H1 (cell line): ENCODE measurements at places on chromosomes 12 and 14. TPM values are rescaled to one million over a fixed set of nuclear protein-coding genes. Genes with fewer than 3 reads are reported as not detected.

Gene DPPA3
- total RNA-seq = 1.2 and 1.6 TPM in 2 replicates

DNA sequence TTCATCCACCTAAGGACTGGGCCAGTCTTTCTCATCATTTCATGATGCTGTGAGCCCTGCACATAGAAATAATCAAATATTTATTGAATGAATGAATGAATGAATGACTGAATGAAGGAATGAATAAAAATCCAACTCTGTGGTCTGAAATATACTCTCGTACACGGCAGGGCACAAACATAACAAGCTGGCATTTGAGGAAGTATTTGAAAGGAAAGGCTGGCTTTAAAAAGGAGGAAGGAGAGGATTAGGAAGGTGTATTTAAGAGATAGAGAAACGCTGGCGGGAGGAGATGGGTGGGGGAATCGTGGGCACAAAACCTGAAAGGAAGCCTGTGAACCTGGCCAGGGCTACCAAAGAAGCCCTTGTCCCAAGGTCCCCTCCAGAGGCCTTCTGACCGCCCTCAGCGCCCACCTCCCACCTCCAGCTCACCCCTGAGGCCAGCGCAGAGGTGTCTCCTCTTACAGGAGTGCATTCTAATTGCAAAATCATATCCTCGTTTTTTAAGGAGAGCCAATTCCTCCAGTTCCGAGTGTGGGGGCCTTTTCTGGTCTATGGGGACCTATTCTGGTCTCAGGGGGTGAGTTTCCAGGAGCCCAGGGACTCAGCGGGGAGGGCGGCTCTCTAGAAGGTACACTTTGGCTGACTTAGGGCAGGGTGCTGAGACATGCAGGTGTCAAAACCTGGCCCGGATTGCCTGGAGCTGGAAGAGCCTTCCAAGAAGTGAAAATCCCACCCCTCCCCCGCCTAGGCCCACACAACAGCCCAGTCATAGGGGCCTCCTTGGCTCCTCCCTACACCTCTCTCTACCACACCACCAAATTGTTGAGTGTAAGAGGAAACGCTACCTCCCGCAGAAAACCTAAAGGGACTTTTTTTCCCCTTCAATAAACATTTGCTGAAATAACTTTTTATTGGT is 8.7 kb upstream of the JDP2 start:
- H3K36me3 ChIP-seq = no peaks in the 10 kb centered on the region
- H3K4me1 ChIP-seq = no peaks in the 10 kb centered on the region; the same call in none of the 2 replicates
- no peak overlapping the region for H3K27ac ChIP-seq
- DNase-seq = peak; percentile 79
- no peaks in the 10 kb centered on the region for H3K27me3 ChIP-seq
- H3K4me3 ChIP-seq = peak overlapping the region; percentile 54

- peak overlapping the region; percentile 92 for H3K4me3 ChIP-seq
- 0 out of 2 replicates have a peak overlapping the region, but pooled peaks have one; percentile 100 for H3K27ac ChIP-seq
- DNase-seq = no peak
- peaks cover 5% of the 10 kb centered on the region; the same call in 1 of the 2 replicates for H3K4me1 ChIP-seq
- H3K36me3 ChIP-seq = no peaks in the 10 kb centered on the region
Measured at GRCh38 chr12:12267742-12268200, 927 bp upstream of the LRP6 start.

DNA sequence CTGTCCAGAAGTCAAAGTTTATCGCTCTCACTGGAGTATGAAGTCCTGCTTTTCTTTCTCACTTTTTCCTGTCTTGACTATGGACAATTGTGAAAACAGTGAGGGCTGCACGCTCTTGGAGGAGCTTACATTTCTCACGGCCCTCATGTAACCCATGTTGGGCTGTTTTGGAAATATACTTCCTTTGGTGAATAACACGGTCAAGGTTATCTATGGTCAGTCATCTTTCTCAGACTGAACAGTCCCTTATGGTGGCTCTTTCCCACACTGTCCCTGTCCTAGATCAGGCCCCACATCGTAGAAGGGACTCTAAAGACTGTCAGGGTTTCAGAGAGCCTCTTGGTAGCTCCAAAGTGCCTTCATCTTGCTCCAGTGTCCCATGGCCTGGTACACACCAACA is 7.2 kb downstream of the CCDC92 start:
- no peak overlapping the region for H3K4me3 ChIP-seq
- H3K27ac ChIP-seq = no peak overlapping the region

DNA sequence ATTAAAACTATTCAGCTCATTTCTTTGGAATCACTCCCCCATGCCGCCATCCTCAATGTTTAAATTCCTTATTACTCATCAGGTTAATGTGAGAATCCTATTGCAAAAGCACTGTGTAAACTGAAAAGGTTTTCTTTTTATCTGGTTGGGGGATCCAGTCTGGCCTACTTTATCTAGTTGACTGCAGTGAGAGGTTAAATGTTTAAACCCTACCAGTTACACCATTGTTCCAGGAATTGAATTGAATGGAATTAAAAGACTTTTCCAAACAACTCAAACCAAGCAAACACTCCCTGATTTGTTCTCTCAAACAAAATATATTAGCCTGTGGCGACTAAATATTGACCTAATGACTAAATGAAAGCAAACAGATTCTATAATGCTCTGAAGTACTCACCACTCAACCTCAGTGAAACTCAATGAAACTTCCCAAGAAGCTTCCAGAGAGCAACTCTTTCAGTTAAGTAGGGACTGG is 100.5 kb downstream of the VEZT start:
- H3K36me3 ChIP-seq = no peaks in the 10 kb centered on the region
- H3K4me1 ChIP-seq = no peaks in the 10 kb centered on the region
- no peak overlapping the region for H3K4me3 ChIP-seq
- H3K27me3 ChIP-seq = no peaks in the 10 kb centered on the region

GRCh38 chr14:100149851-100150611 is 9.4 kb downstream of the DEGS2 start:
- no peak overlapping the region for H3K27ac ChIP-seq
- no peak overlapping the region for H3K4me3 ChIP-seq
- no peaks in the 10 kb centered on the region for H3K36me3 ChIP-seq
- DNase-seq = no peak
- no peaks in the 10 kb centered on the region for H3K27me3 ChIP-seq

GRCh38 chr12:24861766-24862540 is 86.9 kb downstream of the BCAT1 start:
- H3K27me3 ChIP-seq = no peaks in the 10 kb centered on the region
- H3K36me3 ChIP-seq = peaks cover 14% of the 10 kb centered on the region
- no peak overlapping the region for H3K27ac ChIP-seq
- no peaks in the 10 kb centered on the region for H3K4me1 ChIP-seq
- no peak overlapping the region for H3K4me3 ChIP-seq

DNA sequence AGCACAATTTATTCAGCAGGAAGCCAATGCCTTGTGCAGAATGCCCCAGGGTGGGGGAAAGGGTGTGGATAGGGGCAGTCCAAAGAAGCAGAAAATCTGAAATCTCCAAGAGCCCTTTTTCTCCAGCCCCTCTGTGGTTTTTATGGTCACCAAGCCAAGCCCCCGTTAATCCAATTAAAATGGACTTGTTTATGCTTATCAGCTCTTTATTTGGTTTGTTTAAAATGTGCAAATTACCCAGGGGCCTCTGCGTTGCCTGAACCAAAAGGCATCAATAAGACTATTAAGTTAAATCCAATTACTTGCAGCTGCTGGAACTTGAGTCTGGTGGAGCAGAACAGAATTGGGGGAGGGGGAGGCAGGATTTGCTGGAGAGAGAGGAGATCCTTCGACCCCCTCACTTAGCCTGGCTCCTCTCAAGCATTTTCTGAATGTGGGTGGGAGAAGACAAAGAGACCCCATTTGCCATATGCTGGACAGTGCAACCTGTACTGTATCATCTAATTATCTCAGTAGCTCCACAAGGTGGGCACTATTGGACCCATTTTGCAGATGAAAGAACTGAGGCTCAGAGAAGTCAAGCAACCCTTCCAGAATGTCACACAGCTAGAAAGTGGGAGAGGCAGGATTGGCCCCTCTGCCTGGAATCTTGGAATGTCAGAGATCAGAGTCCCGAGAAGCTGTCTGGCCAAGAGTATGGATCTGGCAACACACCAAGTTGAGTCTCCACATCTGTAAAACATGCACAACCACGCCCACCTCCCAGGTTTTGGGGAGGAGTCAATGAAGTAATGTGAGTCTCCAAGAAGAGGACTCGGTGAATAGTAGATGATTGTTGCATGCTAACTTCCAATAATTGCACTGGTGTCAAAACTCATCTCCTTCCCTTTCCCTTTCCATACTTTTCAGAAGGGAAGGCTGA is 66.9 kb downstream of the CMKLR1 start:
- H3K27ac ChIP-seq = no peak overlapping the region
- no peak overlapping the region for H3K4me3 ChIP-seq
- no peaks in the 10 kb centered on the region for H3K36me3 ChIP-seq
- DNase-seq = no peak

DNA sequence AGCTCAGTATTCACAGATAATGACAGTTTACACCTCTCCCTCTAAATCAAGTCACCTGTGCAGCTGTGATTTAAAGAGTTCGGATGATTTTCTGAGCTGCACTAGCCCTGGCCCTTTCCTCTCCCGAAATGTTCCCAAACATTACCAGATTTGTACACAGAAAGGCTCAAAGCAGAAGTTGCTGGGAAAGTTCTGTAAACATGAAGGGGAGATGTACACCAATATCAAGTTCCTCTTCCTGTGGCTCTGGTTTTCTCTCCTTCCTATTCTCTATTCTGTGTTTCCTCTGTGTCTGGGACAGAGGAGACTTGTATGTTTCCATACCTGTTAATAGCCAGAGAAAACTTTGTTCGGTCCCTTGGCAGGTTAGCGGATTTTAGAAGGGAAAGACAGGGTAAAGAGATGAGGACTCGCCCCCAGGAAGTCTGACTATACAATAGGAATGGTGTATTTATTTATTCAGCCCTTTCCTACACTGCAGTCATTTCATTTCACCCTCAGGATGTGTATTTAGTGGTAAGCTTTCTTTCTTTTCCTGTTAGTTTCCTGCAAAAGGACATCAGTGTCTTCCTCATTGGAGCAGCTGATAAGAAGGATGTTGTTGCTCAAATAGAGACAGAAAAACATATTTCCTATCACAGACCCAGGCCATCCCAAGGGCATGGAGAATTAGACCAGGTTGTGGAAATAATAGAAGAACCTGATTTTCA is 7.6 kb upstream of the NUMB start:
- H3K36me3 ChIP-seq = no peaks in the 10 kb centered on the region
- no peak for DNase-seq
- no peak overlapping the region for H3K27ac ChIP-seq
- no peaks in the 10 kb centered on the region for H3K27me3 ChIP-seq
- peaks cover 4% of the 10 kb centered on the region; the same call in 1 of the 2 replicates for H3K4me1 ChIP-seq

GRCh38 chr12:6084261-6084968 is 40.1 kb downstream of the VWF start:
- H3K27me3 ChIP-seq = no peaks in the 10 kb centered on the region
- peaks cover 10% of the 10 kb centered on the region for H3K4me1 ChIP-seq
- no peaks in the 10 kb centered on the region for H3K36me3 ChIP-seq
- peak; percentile 56 for DNase-seq
- peak overlapping the region; percentile 66 for H3K27ac ChIP-seq
- H3K4me3 ChIP-seq = peak overlapping the region; percentile 27; the same call in 1 of the 2 replicates

Gene FRMD6
- total RNA-seq = 20.8 and 23.7 TPM in 2 replicates

Gene EPYC
- total RNA-seq = not detected in 2 replicates

GRCh38 chr12:51887476-51888315 is at the start of gene ANKRD33:
Gene ANKRD33 (plus strand): TSS chr12:51888103. CDS start chr12:51888187, 84 bp downstream.
- H3K27ac ChIP-seq = no peak within 1 kb of the TSS
- peak within 1 kb of the TSS; percentile 52 for H3K4me3 ChIP-seq
- peak; percentile 95 for DNase-seq
- H3K4me1 ChIP-seq = peaks cover 2% of the 10 kb centered on the region
- 0 out of 2 replicates have a peak, but pooled peaks cover 2% of the 10 kb centered on the region for H3K27me3 ChIP-seq

DNA sequence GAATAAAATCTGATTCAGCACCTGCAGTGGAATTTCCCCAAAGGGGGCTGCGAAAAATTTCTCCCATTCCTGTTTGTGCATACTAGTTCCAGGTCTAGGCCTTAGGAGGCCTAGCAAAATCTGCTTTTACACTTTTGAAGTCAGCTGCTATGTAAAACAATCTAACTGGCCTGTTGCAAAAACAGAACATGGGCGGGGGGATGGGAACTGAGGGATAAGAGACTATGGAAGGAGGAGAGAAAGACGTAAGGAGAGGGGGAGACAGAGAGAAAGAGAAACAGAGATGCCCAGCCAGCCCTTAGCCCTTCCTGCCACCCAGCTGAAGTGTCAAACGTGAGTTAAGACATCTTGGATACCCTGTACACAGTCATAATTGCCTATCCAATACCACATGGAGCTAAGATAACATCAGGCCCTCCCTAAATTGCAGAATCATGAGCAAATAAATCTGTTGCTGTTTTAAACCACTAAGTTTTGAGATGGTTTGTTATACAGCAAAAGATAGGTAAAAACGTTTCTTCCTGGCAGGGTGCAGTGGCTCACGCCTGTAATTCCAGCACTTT is 45.6 kb downstream of the SPTLC2 start:
- no peaks in the 10 kb centered on the region for H3K4me1 ChIP-seq
- H3K4me3 ChIP-seq = no peak overlapping the region

- H3K27me3 ChIP-seq = peaks cover 37% of the 10 kb centered on the region
- DNase-seq = no peak
- H3K4me1 ChIP-seq = peaks cover 15% of the 10 kb centered on the region; the same call in 1 of the 2 replicates
- no peaks in the 10 kb centered on the region for H3K36me3 ChIP-seq
Measured at GRCh38 chr14:100587086-100587762, at the start of gene BEGAIN. Gene BEGAIN (minus strand): TSS chr14:100587417. CDS start chr14:100587290, 127 bp downstream.

- H3K4me1 ChIP-seq = no peaks in the 10 kb centered on the region
- no peak overlapping the region for H3K27ac ChIP-seq
- no peaks in the 10 kb centered on the region for H3K36me3 ChIP-seq
- no peak overlapping the region for H3K4me3 ChIP-seq
Measured at GRCh38 chr14:45526715-45527549, 273.9 kb upstream of the MIS18BP1 start.

Gene CLMN
- 7.6 and 8.2 TPM in 2 replicates for total RNA-seq

DNA sequence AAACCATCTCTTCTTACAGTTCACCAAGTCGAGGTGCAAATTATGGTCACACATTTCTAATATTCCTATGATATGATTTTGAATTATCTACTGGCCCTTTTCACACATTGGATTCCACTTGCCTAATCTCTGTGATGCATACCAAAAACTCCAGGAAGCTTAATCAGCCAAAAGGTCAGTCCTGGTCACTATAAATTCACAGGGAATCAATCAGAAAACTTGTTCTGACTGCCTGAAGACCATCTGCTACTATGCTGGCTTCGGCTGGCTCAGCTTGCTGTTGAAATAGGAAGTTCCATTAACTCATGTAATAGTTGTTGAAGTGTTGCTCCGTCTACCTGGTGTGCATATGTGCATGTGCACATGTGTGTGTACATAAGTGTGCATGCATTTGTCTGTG is 142.8 kb upstream of the FLRT2 start:
- no peaks in the 10 kb centered on the region for H3K4me1 ChIP-seq
- no peak overlapping the region for H3K4me3 ChIP-seq
- no peak overlapping the region for H3K27ac ChIP-seq

GRCh38 chr12:120229487-120230325 is 28.8 kb upstream of the RPLP0 start:
- peaks cover 36% of the 10 kb centered on the region for H3K4me1 ChIP-seq
- no peak for DNase-seq
- no peaks in the 10 kb centered on the region for H3K27me3 ChIP-seq
- H3K4me3 ChIP-seq = no peak overlapping the region
- peak overlapping the region; percentile 96 for H3K27ac ChIP-seq
- H3K36me3 ChIP-seq = peaks cover 5% of the 10 kb centered on the region; the same call in 1 of the 2 replicates
